Osteoblast (primary cell): ENCODE measurements at places on chromosomes 7 and 10.
A peak's percentile ranks its signal among the peaks of the same experiment; 100 is the strongest.

DNA sequence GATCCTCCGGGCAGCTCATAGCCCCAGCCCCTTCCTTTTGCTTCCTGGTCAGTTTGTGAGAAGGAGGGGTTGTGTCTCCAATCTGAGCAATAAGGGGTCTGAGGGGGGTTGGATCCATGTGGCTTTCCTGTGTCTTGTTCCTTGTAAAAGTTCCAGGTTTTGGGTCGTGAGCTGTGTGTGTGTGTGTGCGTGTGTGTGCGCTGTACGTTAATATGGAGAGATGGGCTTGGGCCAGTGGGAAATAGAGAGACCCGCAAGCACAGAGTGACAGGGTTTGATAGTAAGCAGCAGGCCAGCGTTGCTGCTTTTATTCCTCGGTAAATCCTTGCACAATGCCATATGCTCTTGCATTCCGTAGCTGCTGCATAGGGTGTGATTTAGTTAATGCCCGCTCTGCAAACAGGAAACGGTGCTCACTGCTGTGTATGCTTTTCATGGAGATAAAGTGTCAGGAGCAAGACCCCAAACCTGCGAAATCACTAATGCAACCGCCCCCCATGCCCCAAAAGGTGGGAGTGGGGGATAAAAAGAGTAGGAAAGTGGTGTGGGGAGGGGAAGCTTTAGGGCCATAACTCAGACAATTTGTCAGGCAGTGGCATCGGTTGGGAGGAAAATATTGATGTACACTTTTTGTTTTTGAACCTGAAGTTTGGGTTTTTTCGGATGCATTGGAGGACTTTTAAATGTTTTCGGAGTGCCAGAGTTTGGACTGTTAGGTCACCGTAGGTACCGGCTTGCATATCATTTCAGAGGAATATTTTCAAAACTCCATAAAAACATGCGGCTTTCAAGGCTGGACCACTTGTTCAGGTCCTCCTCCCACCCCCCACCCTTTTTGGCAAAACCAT is 108.7 kb downstream of the TCF7L2 start:
- DNase-seq: no peak

DNA sequence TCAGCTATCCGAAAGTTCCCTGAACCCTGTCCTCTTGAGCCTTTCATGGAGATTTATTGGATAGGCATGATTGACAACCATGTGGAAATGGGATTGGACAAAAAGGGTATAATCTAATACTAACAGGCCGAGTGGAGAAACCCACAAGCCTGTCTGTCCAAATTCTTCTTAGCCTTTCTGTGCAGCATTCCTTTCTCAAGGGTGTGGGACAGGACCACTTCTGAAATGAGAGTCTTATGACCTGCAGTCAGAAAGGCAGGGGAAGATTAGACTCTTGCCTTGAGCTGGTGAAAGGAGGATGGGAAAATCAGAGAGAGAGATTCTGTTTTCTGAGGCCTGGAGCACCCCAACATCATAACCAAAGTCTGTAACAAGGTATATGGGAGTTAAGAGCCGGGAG is 85.5 kb downstream of the MAPK8 start:
- no peak for DNase-seq

DNA sequence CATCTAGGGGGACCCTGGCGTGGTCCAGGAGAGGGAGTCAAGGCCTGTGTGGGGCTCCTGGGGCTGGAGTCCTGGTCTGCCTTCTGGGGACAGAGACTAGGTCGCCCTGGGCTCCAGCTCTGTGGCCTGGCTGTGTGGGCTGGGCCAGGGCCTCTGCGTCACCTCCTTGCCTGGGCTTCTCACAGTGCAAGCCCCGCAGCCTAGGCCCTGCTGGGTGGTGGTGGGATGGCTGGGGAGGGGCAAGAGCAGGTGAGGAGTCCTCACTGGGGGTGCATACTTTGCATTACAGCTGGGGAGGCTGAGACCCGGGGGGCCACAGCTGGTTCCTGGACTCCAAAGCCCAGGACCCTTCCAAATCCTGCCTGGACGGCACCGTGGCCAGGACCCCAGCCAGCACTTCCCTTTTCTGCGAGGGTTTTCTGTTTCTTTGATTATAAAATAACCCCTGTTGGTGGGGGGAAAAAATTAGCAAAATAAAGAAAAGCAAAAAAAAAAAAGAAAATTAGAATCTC is 23.5 kb downstream of the PWWP2B start:
- DNase-seq: no peak

DNA sequence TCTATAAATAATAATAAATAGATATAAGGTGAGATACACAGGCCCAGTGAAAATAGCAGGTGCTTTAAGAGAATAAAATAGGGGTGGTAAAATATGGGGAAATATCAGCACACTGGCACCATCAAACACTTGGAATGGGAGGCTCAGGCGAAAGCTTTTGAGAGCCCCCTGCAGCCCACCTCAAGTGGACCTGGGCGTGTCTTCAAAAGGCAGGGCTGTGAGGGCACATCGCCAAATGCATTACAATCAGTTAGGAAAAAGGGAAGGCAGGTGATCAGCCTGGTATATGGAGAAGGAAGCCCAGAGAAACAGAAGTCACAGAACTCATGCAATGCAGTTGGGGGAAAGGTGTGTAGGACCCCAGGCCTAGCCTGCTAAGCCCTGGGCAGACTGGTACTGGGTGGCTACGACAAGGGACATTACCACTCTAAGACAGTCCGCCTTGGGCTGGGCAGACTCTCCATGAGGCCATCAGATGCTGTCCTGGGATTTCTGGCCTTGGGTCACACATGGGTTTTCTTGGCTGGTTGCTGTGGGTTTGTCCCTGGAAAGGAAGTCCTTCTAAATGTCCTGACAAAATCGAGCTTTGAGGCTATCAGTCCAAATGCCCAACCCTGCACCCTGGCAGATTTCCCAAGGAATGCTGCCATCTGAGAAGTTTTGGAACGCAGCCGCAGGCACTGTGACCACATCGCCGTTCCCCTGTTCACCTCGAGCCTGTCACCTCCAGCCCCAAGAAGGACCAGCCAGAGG is 330.6 kb downstream of the GRID1 start:
- no peak for DNase-seq

- DNase-seq: no peak
Observed at GRCh38 chr10:7567911-7568620, 98.7 kb downstream of the ITIH5 start.

DNA sequence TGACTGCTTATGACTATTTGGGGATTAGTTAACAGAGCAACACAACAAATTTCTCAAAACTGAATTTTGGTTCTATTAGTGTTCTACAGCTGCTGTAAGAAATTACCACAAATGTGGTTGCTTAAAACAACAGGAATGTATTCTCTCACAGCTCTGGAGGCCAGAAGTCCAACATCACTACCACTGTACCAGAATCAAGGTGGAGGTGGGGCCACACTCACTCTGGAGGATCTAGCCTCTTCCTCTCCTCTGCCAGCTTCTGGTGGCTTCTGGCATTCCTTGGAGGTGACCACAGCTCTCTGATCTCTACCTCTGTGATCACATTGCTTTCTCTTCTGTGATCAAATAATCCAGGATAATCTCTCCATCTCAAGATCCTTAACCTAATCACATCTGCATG is 194.7 kb upstream of the BMPER start:
- no peak for DNase-seq

DNA sequence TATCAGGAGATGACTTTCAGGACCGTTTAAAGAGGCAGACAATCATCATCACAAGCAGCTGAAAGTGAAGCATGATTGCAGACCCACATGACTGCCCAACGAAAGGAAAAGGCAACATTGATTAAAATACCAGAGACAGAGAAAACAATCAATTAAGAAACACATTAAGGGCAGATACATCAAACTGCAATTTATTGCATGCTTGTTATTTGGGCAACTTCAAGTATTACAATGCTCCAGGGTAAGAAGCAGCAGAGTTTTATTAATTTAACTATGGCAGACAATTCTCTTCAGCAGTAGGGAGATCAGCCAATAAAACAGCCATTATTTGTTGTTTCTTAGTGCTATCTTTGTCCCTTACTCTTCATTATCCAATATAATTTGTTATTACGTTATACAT is 367.7 kb upstream of the HPS1 start:
- DNase-seq: no peak

DNA sequence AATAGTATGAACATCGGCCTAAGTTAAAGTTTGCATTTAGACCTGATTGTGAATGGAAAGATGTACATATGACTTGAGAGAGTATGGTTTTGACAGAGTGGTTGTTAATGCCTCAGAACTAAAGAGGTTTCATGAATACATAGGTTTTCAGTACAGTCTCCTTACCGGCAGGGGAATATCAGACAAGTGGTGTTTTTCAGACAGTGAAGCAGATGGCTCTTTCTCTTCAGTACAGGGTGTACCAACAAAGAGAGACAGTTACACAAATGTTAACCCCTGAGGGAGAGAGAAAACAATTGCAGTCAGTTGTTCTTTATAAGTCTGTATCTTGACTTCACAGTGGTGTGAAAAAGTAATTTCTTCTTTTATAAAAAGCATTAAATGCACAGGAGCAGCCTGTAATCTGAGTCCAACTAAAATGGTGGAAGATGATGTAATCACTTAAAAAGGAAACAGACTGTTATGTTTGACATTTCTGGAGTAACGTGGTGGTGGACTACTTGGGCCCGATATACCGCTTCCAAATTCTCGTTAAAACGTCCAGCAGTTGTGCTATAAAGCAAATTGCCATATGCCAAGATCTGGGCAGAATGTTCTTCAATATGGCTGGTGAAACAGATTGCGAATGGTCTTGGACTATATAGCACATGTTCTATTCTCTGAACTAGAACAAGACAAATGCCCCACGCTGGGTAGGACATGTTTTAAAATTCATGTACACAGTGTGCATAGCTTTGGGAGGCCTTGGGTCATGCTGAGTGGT is 69.2 kb downstream of the SDK1 start:
- no peak for DNase-seq

GRCh38 chr7:4208586-4208985 is 473.5 kb upstream of the FOXK1 start:
- DNase-seq: peak; percentile 74

DNA sequence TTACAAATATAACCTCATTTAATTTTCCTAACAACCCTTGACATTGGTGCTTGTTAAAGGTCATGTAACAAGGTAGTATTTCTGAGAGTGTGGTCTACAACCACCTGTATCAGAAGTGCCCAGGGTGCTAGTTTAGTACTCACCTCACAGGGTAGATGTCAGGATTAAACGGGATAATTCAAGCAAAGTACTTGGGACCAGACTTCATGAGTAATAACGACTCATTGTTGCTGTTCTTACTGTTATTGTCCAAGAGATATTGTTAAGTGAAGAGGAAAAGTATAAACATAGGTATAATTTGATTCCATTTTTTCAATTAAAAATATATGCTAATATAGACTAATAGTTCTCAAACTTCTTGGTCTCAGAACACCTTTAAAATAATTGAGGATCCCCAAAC is 179.3 kb downstream of the WNT2 start:
- DNase-seq: peak; percentile 49

GRCh38 chr7:87766827-87767226 is 109.3 kb downstream of the SLC25A40 start:
- no peak for DNase-seq

DNA sequence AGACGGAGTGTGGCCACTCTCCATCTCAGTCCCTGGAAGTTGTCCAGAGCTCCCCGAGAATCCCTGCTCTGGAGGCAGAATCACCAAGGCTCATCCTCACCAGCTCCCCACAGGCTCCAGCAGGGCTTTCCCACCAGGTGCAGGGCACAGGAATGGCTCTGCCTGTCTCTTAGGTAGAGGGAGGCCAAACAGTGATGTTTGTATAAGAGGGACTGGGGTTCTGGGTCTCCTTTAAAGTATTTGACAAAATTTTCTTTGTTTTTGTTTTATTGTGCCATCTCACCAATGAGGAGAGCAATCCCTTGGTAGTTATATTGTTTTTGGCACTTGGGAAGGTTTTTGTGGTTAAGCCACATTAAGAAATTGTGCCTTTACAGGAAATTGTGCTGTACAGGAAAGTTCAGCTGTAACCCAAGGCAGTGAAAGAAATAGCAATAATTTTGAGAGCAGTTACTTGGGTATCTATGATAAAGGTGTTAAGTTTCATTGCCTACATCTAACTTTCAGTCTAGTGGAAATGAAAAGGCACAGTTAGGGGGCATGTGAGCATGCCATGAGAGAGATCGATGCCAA is 219.3 kb upstream of the PRSS58 start:
- DNase-seq: no peak

- DNase-seq: no peak
Observed at GRCh38 chr10:17871036-17871435, 61.9 kb downstream of the MRC1 start.

DNA sequence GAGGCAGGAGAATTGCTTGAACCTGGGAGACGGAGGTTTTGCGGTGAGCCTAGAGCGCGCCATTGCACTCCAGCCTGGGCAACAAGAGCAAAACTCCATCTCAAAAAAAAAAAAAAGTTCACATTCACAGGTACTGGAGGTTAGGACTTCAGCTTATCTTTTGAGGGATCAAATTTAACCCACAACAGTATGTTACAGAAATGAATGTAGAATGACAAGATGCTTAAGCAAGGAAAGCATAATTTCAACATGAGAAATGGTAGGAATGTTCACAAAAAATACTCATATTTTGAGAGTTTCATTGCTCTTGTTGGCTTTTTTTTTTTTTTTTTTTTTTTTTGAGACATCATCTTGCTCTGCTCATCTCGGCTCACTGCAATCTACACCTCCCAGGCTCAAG is 1.9 kb upstream of the HERC4 start:
- DNase-seq: no peak

DNA sequence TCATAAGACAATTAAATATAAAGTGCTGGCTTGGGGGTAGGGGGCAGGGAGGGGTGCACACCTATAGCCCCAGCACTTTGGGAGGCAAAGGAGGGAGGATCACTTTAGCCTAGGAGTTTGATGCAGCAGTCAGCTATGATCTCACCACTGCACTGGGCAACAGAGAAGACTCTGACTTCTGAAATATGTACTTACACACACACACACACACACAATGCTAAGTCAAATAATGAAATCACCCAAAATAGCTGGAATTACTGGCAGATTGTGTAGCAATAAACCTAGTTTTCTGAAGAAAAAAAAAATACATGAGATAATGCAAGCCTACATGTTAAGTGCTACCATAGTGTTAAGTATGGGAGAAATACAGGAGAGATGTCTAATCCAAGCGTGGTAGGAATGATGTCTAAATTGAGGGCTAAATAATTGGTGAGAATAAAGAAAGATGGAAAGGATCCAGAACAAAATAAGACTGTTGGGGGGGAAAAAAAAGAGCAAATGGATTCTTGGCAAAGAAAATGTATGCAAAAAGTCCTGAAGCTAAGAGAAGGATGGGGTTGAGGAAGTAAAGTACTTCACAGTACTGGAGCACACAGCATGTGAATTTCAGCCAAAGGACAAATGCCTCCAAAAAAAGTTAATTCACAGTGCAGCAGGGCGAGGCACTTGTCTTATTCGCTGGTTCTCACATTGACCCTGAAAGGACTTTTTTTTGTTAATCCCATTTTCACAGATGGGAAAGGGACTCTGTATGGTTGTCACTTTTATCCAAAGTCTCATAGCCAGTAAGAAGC is 73.9 kb downstream of the IGF2BP3 start:
- peak; percentile 44 for DNase-seq

DNA sequence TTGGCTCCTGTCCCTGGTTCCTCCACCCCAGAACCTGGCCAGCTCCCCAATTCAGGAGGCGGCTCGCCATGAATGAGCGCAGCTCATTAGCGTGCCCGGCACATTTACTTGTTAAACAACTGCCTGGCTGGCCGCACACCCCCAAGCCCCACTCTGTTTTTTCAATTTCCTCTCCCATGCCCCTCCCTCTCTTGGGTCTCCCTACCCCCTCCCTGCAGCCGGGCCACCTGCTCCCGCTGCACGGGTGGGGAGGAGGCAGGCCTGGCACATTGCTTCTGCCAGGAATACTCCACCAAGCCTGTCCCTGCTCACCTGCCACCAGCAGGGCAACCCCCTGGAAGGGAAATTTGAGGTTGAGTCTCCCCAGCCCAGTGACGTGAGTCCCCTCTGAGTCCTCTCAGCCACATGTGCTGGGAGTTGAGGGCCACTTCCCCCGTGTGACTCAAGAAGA is 2.5 kb upstream of the SLIT1 start:
- no peak for DNase-seq
